ENCODE measurements at places on chromosomes 1 and 21.

DNA sequence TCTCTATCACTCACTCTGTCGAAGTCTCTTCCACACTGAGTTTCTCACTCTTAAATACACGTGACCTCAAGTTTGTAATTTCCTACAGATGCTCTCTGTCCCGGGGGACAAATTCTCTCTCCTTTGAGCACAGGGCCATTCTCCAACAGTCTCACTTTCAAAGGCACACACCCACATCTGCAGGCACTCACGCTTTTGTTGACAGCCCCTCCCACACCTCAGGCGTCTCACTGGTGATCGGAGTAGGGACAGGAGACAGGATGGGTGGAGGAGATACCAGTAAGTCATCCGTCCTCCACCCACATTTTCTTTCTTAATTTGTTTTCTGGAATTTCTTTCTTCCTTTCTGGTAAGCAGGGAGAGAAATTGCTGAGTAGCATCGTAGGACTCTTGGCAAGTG is 40.6 kb upstream of the GREM2 start:
- no peak for DNase-seq

DNA sequence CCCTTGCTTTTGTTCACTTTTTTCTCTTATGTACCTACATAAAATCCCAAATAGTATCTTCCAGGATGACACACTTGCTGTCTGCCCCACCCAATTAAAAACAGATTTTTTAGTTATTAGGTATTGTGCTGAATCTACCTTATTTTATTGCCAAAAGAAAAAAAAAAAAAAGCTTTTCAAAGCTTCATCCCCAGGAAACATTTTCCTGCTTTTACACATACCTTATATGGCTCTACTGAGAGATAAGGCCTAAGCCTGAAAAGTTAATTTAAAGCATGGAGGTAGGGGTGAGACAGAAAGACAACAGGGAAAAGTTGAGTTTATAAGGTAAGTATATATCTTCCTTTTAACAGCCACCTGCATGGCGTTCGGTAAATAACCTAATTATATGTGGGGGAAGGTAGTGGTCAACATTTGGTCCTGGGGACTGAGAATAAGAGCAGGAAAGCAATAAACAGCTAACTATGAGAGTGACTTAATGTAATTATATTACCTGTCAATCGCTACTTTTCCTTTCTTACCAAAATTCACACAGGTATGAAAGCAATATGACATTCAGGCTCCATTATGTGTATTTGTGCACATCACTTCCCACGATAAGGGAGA is 54.6 kb upstream of the BOLA1 start:
- no peak for DNase-seq

- no peak for DNase-seq
Measured at GRCh38 chr1:13792419-13792818, 92.4 kb downstream of the PRDM2 start.

DNA sequence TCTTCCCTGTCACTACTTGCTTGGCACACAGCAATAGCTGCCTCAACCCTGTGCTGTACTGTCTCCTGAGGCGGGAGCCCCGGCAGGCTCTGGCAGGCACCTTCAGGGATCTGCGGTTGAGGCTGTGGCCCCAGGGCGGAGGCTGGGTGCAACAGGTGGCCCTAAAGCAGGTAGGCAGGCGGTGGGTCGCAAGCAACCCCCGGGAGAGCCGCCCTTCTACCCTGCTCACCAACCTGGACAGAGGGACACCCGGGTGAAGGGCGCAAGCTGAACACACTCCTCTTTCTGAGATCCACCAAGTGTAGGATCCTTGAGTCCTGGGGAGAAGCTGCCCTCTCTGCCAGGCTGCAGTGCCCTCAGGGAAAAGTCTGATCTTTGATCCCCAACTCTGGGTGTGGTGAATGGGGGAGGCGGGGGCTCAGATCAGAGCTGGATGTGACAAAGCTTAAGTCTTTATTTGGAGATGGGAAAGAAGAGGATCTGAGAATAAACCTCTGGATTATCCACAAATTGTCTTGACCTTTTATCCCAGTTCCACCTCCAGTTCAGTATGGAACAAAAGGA is 1.2 kb downstream of the RXFP4 start:
- no peak for DNase-seq

All from stimulated activated CD4-positive, alpha-beta T cell treated with anti-CD3 and anti-CD28 coated beads, Interleukin-15, amount 100 ng/mL, for 1 hour (primary cell).